Kidney (tissue), 22 donors: ENCODE measurements at places on chromosomes 7 and 10. TPM values are rescaled to one million over a fixed set of nuclear protein-coding genes. Genes with fewer than 3 reads are reported as not detected.

Gene OR13A1
- not detected for polyA plus RNA-seq

Gene AMZ1
- polyA plus RNA-seq: not detected

Gene CH25H
- polyA plus RNA-seq: 1.2 TPM

Gene TCF7L2
- polyA plus RNA-seq: 6.5 TPM

Gene KLF14
- 0.13 TPM for polyA plus RNA-seq

Gene TDRD1
- not detected for polyA plus RNA-seq

Gene ASB15
- 1.8 TPM for polyA plus RNA-seq

Gene GOT1
- polyA plus RNA-seq: 241 TPM

Gene GDF2
- not detected for polyA plus RNA-seq

Gene CALY
- 0.54 TPM for polyA plus RNA-seq

Gene STK31
- polyA plus RNA-seq: 0.15 TPM

Gene SDHAF3
- 22.2 TPM for polyA plus RNA-seq

Gene PRDX3
- 294 TPM for polyA plus RNA-seq

Gene HDAC9
- polyA plus RNA-seq: 2.1 TPM
